ENCODE measurements at places on chromosomes 2 and 18.

DNA sequence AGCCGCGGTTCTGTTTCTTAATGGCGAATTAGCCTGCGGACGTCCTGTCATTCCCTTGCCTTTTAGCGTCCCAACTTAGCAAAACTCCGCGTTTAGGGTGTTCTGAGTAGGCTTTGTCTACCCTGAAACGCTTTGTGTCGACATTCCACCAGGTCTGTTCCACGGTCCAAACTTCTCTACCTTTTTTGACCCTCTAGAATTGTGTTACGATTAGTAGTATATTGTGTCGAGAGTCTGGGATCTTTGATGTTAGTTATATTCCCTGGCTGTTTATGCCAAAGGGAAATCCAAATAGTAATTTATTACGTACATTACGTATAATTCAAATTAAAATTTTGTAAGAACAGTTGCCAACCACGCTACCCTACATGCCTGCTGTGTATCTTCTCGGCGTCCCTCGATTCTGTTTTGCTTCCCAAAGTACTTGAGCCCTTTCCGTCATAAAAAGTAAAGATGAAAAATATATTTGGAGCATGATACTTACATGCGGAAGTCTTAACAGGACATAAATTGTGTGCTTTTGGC, 495 bp upstream of the TTC32 start:
- DNase-seq: no peak

- peak; percentile 46 for DNase-seq
These were observed 47.5 kb downstream of the NBEAL1 start for GRCh38 chr2:203062126-203062525.

DNA sequence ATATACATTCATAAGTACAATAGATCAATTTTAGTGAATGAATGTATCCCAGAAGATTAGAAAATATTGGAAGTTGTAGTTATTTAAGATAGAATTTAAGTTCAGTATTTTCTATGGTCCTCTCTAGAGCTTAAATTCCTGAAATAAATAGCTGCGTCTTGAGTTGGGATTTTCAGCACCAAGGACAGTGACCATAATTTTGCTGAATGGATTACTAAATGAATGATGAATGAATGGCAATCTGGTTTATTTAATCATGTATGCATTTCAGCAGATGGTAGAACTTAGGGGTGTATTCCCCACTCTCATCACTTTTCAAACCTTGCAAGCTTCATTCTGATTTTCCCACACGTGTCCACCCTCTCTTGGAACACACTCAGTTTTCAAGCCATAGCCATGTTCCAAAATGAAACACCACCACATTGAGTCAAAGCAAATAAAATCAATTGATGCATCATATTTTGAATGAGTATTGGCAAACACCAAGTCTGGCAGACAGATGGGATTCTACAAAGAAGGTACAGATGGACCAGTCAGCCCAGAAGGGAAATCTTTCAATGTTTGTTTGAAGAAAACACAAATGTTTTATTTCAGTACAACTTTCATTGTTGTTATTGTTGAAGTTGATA, 362.2 kb upstream of the NXPH2 start:
- DNase-seq: peak; percentile 21

DNA sequence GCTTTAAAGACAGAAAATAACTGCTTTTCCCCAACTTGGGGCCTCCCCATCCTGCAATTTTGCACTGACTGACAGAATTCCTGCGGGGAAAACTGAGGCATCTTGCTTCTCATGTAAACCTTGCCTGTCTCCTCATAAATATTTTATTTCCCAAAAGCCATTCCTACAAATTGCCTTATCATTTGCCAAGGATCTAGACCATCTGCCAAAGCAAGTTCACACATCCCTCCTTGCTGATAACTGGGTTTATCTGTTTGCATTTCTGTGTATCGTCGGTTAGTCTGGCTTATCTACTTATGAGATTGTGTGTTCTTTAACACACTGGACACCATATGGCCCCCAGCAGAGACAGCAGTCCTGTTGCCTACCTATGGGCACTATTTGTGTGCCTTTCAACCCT, 3.0 kb upstream of the CNGA3 start:
- no peak for DNase-seq

GRCh38 chr2:233966388-233966787, 49.2 kb downstream of the TRPM8 start:
- DNase-seq: peak; percentile 23

- peak; percentile 55 for DNase-seq
These were observed 14.1 kb upstream of the ZDBF2 start for GRCh38 chr2:206260188-206261012.

DNA sequence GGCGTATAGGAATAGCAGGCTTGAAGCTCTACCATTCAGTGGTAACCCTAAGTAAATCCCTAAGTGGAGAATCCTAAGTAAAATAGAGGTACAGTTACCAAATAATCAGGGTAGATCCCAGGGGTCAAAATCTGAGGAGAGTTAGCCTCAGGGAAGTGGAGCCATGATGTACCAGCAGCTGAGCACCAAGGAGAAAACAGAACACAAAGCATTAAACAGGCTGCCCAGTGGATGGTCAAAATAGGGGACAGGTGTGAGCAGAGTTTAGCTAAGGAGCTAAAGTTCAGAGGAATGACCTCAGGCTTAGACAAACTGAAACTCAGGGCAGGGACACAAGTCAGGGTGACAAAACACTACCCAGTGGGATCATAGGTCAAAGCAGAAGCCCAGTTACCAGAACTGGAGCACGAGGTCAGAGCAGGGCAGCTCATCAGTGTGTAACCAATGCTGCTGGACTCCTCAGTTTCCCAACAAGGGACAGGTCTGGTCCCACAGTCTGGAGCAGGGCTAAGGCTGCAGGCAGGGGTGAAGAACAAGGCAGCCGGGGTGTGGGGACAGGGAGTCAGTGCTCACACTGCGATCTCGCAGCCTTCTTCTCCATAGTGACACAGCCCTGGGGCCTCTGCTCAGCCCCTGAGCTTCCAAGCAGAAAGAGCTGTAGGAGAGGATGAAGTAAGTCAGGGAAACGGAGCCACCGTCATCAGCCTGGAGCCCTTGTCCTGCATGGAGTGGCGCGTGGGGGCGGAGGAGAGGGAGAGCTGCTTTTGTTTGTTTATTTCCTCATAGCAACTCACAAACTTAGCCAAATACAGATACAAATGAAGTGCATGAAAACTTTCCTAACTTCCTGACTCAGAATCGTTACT, 264.0 kb downstream of the MREG start:
- peak; percentile 94 for DNase-seq

GRCh38 chr18:58229162-58229561, 185.1 kb downstream of the NEDD4L start:
- DNase-seq: no peak

DNA sequence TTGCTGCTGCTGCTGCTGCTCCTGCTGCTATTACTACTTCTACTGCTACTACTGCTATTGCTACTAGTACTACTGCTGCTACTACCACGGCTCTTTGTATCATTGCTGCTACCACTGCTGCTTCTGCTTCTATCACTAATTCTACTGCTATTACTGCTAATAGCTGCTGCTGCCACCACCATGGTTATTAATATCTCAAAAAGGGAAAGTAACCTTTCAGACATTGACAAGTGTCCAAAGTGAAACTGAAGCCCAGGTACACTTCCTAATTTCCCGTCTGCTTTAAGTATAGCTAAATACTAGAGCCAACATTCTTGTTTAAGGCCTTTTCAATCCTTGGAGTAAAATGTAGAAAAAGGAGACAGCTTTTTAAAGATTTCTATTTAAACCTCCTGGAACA, 45.4 kb upstream of the EHBP1 start:
- no peak for DNase-seq

GRCh38 chr2:53994818-53995808, 24.3 kb upstream of the PSME4 start:
- no peak for DNase-seq
